Ureter (tissue), 1 donor: ENCODE measurements at places on chromosomes 16 and 17.
A peak's percentile ranks its signal among the peaks of the same experiment; 100 is the strongest.

DNA sequence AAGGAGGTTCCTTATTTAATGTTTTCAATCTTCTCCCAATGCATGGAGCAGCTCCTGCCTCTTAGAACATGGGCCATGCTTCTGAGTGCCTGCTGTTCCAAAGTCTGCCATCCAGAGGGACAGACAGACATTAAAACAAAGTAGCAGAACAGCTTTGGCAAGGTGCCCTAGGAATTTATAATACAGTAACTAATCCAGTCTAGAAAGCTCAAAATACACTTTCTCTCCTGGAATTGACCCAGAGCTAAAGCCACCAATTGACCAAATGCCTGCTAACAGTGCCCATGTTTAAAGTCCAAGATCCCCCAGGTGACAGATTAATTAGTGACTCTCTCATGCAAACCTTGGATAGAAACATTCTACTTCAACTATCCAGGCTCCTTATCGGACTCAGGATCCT is 11.1 kb upstream of the CHRNE start:
- no peak for DNase-seq

DNA sequence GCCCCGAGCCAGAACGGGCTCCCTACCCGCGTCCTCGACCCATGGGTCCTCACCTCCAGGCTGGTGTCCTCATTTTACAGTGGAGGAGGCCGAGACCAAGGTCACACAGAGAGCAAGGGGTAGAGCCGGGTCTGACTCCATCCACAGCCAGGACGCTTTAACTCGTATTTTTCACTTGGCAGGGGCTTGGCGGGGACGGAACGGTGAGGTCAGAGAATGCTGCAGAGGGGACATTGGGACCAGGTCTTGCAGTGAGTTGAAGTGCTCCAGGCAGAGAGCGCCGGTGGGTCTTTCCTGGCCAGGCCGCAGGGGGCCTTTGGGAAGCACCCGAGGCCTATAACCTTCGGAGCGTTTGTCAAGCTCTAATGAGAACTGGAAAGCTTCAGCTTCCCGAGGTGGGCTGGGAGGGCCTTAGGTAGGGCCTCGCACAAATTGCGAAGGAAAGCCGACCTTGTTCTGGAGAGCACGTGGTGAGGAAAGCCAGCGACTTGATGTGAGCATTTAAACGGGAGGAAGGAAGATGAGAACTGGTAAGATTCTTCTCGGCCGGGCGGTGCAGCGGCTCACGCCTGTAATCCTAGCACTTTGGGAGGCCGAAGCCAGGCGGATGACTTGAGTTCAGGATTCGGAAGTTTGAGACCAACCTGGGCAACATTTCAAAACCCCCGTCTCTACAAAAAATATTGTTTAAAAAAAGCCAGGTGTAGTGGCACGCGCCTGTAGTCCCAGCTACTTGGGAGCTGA is 908 bp upstream of the CLUH start:
- DNase-seq: no peak

DNA sequence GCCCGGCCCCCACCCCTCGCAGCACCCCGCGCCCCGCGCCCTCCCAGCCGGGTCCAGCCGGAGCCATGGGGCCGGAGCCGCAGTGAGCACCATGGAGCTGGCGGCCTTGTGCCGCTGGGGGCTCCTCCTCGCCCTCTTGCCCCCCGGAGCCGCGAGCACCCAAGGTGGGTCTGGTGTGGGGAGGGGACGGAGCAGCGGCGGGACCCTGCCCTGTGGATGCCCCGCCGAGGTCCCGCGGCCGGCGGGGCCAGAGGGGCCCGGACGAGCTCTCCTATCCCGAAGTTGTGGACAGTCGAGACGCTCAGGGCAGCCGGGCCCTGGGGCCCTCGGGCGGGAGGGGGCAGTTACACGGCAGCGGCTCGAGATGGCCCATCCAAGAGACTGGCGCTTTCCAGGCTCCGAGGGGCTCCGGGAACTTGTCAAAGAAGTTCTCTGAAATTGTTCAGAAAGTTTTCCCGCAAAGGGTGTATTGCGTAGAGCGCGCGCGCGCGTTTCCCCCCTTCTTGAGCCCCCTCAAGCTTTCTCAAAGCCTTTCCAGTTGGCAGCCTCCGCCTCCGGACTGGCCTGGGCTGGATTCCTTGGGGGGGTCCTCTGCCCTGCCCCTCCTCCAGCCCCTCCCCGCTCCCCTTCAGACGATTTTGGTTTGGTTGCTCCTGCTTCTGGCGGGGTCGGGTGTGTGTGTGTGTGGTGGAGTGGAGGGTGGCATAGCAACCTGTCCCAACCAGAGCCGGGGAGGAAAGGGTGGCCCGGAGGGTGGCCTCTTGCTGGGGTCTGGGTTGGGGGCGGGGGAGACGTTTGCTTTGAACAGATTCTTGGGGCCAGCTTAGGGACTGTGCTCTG is 504 bp downstream of the ERBB2 start:
- DNase-seq: no peak

- DNase-seq: no peak
Measured at GRCh38 chr17:73465130-73465952, 153.5 kb upstream of the CDC42EP4 start.

DNA sequence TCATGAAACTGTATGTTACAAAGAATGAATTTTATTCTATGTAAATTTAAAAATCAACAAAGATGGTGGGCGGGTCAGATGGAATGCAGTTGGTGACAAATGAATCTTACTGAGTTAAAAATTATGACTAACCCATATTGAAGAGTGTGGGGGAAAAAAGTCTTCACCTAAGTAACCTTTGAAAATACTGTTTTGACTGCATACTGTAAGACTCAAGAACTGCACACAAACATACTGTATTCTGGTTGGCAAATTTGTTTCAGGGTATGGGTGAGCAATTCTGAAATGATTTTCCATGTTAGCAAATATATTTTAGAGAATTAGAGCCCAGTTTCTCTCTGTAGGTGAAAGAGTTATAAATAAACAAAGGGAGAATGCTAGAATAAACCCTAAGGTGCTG is 153.7 kb upstream of the KCNJ18 start:
- no peak for DNase-seq

DNA sequence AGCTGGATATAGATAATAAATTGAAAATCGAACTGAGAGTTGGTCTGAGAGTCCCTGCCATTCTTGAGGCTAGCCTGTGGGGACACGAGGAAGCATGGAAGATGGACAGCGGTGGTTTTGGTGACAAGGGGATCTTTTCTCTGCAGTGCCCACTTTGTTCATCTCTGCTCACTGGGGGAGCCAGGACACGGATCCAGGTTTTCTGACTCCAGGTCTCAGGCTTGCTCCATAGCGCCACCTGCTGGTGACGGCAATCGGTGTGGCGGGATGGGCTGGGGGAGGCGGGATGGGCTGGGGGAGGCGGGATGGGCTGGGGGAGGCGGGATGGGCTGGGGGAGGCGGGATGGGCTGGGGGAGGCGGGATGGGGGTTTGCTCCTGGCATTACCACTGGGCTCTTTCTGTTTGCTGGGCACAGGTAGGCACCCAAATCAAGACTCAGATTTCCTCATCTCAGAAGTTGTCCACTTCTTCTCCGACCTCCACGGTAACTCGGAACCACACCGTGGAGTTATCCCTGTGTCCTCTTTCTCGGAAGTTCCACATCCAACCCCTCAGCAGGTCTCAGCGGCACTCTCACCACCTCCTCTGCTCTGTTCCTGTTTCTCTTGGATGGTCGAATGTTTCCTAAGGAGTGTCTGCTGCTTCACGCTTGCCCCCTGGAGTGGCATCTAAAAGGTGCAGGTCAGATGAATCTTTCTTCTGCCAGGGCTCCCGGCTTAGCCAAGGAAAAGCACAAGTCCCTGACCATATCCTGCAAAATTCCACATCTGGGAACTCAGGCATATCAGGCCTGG is 142.4 kb downstream of the CYLD start:
- DNase-seq: peak; percentile 36

- peak; percentile 85 for DNase-seq
Measured at GRCh38 chr17:77282524-77283515, 142.1 kb downstream of the SEC14L1 start.

DNA sequence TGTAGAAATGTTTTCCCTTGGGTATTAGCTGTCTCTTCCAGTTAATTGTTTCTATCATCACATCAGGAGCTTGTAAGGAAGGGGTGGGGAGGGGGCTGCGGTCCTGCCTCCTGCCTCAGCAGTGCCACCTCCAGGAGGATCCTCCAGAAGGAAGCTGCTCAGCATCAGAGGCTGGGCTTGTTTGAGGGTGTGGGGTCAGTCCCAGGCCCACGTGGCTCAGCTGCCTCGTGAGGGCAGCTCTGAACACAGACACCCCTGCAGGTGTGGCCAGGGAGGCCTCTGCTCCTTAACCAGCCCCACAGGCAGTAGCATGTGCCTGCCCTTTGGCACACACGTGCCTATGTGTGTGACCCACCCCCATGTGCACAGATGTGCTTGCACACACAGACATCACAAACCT is 46.3 kb downstream of the MRM1 start:
- DNase-seq: no peak

- DNase-seq: no peak
Measured at GRCh38 chr17:72972263-72972951, 120.1 kb downstream of the SLC39A11 start.

DNA sequence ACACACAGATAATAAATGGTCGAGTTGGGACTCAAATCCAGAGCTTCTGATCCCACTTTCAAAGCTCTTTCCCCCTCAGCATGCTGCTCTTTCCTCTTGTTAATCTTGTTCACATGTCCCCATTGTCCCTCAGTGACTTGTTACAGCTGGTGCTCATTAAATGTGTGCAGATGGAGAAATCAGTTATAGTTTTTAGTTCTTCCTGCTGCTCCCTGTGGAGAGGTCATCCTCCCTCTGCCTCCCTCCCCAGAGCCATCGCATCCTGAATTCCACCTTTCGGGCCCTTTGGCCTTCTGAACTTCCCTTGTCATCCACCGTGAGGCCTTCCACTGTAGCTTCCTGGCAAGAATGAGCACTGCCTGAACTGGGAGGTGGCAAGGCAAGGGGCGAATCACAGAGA is 179.6 kb downstream of the WSCD1 start:
- DNase-seq: no peak

DNA sequence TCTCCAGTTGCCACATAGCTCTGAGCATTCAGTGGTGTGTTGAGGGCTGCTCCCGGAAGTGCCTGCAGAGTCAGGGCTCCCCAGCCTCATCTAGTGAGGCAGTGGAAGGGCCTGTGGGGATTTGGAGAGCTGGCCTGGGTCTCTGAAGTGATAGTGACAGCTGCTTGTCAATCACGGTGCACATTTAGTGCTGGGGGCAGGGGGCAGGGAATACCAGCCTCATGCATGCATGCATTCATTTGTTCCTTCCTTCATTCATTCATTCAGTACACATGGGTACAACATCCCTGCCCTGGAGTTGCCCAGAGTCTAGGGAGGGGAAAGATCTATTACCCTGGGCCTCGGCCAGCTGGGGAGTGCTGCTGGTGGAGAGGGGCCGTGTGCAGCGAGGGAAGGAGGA is 11.3 kb upstream of the STH start:
- no peak for DNase-seq

GRCh38 chr17:64596439-64596838 is 65.7 kb downstream of the SMURF2 start:
- no peak for DNase-seq

DNA sequence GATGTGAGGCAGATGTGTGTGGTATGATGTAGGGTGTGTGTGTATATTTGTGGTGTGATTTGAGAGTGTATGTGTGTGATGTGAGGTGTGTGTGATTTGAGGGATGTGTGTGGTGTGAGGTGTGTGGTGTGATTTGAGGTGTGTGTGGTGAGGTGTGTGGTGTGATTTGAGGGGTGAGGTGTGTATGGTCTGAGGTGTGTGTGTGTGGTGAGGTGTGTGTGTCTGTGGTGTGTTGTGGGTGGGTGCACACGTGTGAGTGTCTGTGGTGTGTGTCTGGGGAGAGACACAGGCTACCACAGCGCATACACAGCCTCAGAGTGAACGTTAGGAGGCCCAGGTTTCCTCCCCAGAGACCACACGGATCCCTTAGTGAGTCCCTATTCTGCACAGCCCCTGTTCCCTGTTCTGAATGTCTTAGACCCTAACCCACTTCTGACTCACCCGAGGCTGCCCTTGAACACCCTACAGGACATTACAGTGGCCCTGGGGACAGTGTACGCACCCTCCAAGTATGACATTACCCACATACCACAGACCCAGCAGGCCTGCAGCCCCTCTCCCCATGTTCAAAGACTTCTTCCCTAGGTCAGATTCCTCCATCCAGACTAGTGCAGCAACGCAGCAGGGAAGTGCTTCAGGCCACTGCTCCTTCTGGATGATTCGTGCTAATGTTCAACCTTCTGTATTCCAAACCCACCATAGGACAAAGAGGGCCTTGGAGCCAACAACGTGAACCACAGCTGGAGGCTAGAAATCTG is 3.5 kb upstream of the RAB37 start:
- DNase-seq: no peak

DNA sequence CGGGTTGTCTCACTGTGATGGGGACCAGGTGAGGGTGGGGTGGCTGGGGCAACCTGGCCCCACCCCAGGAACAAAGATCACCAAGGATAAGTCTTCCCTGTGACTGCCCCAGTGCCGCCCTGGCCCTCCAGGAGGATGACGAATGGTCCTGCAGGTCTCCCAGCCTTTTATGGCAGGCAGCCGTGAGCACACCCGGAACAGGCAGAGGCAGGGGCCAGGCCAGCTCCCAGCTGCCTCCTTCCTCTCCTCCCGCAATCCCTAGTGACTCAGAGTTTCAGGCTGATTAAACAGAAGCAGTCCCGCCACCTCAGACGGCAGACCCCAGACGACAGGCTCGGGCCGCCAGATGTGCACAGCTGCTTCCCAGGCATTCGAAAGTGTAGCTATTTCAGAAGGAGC is 13.3 kb downstream of the JUP start:
- DNase-seq: peak; percentile 89

- no peak for DNase-seq
Measured at GRCh38 chr16:88657371-88657770, 5.5 kb downstream of the MVD start.

DNA sequence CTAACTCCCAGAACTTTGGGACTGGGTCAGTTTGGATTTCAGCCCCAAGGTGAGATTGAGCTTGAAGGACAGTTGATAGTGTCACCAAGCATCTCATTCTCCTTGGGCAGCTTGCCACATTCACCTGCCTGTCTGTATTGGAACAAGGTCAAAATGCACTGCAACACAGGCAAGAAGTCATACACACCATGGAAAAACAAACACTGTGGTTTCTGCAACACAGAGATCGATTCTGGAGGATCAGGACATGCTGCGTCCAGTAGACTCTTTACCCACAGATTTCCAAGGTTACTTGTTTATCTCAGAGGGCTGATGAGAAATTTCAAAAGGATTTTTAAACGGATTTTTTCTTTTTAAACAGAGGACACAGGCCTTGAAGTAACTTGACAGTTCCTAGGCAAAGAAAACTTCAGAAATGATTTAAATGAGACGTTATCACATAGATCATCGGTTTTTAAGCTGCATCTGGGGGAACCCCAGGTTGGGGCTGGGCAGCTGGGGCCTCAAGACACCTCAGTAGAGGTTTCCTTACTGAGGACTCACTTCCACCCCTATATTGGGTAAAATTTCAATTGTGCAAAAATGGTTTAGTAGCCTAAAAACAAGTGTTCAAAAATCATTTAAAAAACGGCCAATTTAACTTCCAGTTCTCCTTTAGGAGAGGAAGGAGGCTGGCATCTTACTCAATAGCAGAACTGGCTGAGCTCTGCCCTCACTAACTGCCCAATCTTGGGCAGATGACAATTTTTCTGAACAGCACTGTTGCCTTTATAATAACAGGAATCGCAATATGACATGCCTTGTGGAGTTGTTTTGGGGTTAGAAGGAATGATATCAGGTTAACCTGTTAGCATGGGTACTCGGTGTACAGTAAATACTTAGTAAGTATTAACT is 299.3 kb downstream of the XYLT1 start:
- no peak for DNase-seq
